ENCODE measurements at places on chromosomes 16 and 17. TPM values are rescaled to one million over a fixed set of nuclear protein-coding genes. Genes with fewer than 3 reads are reported as not detected.

The JPH3 gene
- total RNA-seq, result 0.69 TPM

The PRCD gene
- 2.2 TPM for total RNA-seq

The KRTAP4-4 gene
- not detected for total RNA-seq

The HOXB1 gene
- not detected for total RNA-seq

The SALL1 gene
- total RNA-seq, result 75.3 TPM

The LGALS9B gene
- not detected for total RNA-seq

The HEATR3 gene
- total RNA-seq, result 19.5 TPM

The METTL9 gene
- total RNA-seq, result 129 TPM

The AATK gene
- total RNA-seq, result 4.2 TPM

The ZG16 gene
- not detected for total RNA-seq

The ITPRIPL2 gene
- total RNA-seq, result 48.1 TPM

The LLGL1 gene
- 13.7 TPM for total RNA-seq

The CYGB gene
- total RNA-seq, result 12.6 TPM

The TPPP3 gene
- total RNA-seq, result 8.2 TPM

The TBC1D3L gene
- total RNA-seq, result 15.9 TPM

The HOXB7 gene
- 45.4 TPM for total RNA-seq

The ABCC11 gene
- total RNA-seq, result not detected

The TLE7 gene
- not detected for total RNA-seq

The AGRP gene
- total RNA-seq, result not detected

The C1QTNF8 gene
- total RNA-seq, result not detected

The TBC1D3G gene
- not detected for total RNA-seq

The KCNJ2 gene
- total RNA-seq, result 4.4 TPM

The PRDM7 gene
- not detected for total RNA-seq

The EME1 gene
- 1.0 TPM for total RNA-seq

The HSPB9 gene
- not detected for total RNA-seq

The GPR179 gene
- total RNA-seq, result not detected

The LRRC46 gene
- total RNA-seq, result 0.91 TPM

The GOT2 gene
- total RNA-seq, result 81.4 TPM

The MYH4 gene
- total RNA-seq, result not detected

All from kidney (tissue), 22 donors.